ENCODE measurements at places on chromosomes 12 and 14. TPM values are rescaled to one million over a fixed set of nuclear protein-coding genes. Genes with fewer than 3 reads are reported as not detected.

DNA sequence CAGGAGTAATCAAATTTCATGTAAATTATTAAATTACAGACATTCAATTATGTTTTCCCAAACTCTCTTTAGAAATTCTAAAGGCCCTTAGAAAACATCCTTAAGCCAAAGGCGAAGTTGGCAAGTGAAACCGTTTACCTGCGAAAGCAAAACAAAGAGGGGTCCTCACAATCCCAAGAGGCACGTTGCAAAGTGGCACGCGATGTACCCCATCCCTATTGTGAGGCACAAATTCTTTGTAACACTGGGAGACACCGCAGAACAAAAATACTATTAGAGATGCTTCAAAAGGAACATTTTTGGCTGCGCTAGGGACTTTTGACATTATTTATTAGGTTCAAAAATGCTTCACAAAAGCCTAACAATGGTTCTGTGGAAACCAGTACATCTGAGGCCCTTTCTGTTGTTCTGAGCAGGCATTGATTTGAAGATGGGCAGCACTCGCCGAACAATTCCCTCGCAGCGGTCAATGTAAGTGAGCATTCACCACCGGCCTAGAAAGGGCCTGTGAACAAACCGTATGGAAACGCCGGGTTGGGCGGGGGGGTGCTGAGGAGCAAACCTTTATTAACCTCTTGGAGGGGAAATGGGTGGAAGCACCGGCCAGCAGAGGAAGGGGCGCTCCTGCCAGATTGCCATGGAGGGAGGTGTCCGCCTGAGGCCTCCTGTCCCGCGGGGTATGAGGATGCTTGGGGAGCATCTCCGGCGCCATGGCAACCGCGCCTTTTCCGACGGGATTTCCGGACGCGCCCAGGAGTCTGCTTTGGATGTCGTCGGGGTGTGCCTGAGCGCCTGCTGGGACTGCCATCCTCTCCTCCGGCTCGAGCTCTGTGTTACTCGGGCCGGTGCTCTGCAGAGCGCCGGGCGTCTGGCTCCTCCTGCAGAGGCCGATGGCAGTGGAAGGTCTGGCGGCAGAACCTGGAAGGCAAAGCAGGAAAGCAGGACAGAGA lies 193.9 kb downstream of the C12orf42 start:
- DNase-seq: no peak

- no peak for DNase-seq
These were observed 1.3 kb upstream of the ZDHHC17 start for GRCh38 chr12:76762601-76762980.

Gene CLEC4C
- not detected for polyA plus RNA-seq

- no peak for DNase-seq
These were observed 20.8 kb downstream of the SAV1 start for GRCh38 chr14:50647282-50647681.

GRCh38 chr14:105012171-105012985 lies 8.5 kb downstream of the CDCA4 start:
- no peak for DNase-seq

DNA sequence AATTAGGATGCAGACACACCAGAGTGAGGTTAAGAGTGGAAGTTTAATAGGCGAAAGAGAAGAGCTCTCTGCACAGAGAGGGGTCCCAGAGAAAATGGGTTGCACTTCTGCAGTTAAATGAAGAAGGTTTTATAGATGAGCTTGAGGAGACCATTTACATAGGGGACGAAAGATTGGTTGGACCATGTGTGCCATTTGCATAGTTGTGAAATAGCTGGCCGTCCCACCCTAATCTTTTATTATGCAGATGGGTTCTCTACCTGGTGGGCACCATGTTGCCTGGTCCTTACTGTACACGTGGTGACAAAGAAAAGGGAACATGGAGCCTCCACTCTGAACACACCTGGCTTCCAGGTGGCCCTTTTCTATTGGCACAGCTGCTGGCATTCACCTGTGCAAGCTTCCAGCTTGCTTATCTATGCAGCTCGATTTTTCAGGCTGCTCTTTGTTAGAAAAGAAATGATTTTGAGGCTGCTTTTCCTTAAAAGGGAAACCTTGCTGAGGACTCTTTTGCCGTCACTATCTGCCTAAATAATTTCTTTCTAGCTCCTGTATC lies 67.1 kb upstream of the SRSF5 start:
- DNase-seq: no peak

GRCh38 chr14:56333359-56334292 lies 215.4 kb downstream of the PELI2 start:
- peak; percentile 38 for DNase-seq

DNA sequence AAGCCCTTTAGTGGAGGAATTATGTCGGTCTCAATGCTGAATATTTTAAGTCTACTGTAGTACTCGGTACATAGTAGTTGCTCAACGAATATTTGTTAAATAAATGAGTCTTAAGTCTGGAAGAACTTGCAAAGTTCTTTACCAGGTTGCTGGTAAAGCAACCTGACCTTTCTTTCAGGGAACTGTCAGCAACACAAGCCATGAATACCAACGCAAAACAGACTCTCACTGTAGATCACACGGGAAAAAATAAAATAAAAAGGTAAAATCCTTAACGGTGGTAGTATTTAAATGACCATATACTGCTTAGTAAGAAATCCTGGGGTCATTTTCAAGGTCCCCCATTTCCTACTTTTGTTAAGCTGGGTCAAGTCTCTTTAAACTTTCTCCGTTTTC lies 447 bp upstream of the NUBPL start:
- DNase-seq: no peak

Gene GDF3
- not detected for polyA plus RNA-seq

GRCh38 chr12:10557766-10558165 lies 52.1 kb downstream of the EIF2S3B start:
- no peak for DNase-seq

- DNase-seq: no peak
These were observed 34.8 kb downstream of the ASCL1 start for GRCh38 chr12:102992297-102992696.

DNA sequence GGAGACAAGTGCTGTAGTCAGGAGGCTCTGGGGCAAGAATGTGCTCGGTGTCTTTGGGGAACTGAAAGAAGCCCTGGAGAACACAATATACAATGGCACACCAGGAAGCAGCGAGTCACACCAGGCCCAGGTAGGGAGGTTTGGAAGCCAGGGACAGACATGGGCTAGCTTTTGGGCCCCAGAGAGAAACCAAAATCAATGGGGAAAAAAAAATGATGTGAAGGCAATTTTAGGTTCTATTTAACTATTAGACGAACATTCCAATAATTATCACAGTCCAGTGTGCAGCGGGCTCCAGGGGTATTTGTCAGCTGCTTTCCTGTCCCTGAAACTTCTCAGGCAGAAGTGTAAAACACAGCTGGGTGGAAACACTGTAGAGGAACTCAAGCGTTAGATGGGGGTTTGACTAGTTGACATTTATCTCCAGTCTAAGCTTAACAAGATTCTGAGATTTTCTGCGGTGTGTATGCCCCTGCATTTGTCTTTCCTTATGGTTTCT lies 21.8 kb upstream of the EGLN3 start:
- no peak for DNase-seq

GRCh38 chr12:1289371-1290155 lies 298.5 kb downstream of the ERC1 start:
- DNase-seq: no peak

Gene VASH1
- polyA plus RNA-seq: 52.9 TPM

Gene KCNC2
- 0.66 TPM for polyA plus RNA-seq

Gene ANO4
- polyA plus RNA-seq: 0.61 TPM

DNA sequence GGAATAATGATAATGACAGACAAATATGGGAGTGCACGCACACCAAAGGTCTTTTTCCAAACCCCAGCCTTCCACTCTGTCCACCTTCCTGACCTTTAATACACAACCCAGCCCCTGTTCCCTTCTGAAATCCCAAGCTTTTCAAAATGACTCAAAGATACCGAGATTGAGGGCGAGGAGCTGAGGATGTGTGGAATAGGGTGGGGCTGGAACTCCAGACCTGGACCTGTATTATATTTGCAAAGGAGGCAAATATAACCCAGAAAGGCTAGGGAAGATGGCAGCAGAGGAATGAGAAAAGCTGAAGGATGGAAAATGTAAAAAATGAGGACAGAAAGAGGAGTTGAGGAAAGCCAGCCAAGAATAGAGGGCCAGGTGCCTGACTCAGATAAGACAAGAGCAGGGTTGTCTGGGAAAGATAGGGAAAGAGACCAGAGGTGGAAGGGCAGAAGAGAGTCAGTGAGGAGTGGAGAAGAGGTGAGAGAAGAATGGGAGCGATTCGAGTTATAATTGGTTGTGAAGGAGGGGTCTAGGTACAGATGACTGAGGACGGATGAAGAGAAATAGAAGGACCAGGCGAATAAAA lies 1.0 kb upstream of the PTMS start:
- DNase-seq: no peak

DNA sequence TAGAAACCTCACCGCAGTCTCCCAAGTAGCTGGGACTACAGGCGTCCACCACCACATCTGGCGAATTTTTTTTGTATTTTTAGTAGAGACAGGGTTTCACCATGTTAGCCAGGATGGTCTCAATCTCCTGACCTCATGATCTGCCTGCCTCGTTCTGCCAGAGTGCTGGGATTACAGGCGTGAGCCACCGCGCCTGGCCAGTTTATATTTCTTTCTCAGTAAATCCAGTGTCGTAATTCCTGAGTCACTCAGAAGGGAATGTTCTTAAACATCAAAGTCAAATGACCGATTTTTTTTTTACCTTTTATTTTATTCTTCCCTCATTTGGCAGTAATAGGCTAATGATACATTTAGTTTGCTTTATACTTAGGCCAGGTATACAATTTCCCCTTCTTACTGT lies 80.5 kb downstream of the FBXO33 start:
- no peak for DNase-seq

DNA sequence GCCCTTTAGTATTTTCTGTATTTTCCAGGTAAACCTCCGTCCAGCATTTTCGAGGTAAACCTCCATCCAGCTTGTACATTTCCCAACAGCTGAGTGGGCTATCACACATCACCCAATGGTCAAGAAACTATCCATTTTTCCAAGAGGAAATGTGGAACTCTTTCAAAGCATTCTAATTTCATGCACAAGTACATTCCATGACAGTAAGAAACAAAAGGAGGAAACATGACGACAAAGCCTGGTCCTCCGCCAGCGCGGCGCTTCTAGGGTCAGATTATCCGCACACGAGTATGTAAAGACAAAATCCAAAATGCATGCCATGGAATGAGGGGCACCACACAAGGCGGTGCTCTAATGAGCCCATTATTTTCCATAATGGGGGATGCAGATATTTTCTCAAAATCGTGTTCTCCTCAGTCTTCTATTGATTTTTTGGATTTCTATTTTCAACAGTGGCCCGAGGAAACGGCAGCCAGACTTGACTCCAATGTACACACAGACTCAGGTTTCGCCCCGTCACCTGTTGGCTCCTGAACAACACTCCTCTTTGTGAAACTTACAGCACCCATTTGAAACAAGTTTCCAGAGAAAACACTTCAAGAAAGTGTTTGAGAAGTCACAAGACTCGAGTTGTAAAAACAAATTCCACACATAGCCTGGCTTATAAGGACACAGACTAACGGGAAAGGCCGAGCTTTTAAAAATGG lies 107.4 kb downstream of the PRICKLE1 start:
- DNase-seq: peak; percentile 36

DNA sequence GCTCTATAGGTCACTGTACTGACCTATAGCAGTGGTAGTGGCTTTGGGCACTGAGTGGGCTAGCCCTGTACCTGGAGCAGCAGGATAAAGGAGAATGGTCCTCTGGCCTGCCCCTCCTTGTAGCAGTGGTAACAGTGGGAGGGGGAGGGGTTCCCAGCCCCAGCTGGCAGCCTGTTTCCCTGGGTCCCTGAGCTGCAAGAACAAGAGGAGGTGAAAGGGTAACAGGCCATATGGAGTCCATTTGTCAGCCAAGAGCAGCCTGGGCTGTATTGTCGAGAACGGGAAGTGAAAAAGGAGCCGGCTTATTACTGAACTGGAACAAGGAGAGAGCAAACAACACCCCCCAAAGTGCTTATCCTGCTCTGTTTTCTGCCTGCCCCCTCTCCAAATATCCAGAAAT lies 73.8 kb upstream of the SRSF5 start:
- DNase-seq: no peak

Data from muscle of back (tissue), 13 donors.